ENCODE measurements at places on chromosomes 4 and X. TPM values are rescaled to one million over a fixed set of nuclear protein-coding genes. Genes with fewer than 3 reads are reported as not detected.

Gene MAOB
- 5.5 TPM for total RNA-seq

Gene TRIM2
- total RNA-seq: 132 TPM

Gene PAGE5
- not detected for total RNA-seq

Gene ZNF732
- total RNA-seq: 0.09 TPM
